ENCODE measurements at places on chromosomes 12 and 14.

DNA sequence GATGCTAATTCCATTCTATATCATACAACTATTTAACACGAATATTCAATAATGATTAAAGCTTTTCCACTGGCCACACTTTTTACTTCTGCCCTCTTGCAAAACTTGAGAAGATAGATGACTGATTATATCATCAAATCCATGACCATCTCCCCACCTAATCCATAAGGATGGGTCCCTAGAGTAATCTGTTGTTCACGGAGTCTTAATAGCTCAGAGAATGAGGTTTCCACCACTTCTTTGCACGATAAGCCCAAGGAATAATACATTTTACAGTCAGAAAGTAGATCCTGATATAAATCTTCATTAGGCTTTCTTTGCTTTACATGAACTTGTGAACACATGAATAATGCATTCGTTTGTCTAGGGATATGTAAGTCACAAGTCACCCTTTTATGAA lies 527.2 kb downstream of the GALC start:
- no peak for DNase-seq

- DNase-seq = no peak
Observed at GRCh38 chr12:46210873-46211439, 57.9 kb downstream of the SLC38A1 start.

DNA sequence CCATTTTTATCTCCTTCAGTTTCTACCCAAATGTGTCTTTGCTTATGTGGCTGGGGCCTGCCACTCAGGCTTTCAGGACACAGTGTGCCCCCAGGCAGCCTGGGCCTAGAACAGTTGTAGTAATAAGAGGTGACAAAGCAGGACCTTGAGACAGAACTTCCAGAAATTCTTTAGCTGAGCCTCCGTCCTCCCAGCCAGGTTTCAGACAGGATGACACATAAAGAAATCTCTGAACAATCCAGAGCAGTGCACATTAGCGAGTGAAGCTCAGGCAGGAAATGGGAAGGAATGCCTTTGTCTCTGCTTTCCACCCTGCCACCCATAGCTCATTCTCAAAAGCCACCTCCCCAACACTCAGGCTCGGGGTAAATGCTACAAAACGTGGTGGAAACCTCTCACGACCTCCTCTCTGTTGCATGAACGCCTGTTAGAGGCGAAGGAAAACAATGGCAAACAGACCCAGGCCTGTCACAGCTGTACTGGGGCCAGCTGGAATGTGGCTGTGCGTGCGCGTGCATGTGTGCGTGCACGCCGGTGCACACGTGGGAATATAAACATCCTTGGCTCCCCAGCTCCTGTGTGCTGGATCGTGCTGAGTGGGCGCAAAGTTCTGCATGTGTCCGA lies 286.7 kb downstream of the ZFP36L1 start:
- no peak for DNase-seq

GRCh38 chr12:11863478-11863906 lies 207.2 kb upstream of the BCL2L14 start:
- DNase-seq = no peak

DNA sequence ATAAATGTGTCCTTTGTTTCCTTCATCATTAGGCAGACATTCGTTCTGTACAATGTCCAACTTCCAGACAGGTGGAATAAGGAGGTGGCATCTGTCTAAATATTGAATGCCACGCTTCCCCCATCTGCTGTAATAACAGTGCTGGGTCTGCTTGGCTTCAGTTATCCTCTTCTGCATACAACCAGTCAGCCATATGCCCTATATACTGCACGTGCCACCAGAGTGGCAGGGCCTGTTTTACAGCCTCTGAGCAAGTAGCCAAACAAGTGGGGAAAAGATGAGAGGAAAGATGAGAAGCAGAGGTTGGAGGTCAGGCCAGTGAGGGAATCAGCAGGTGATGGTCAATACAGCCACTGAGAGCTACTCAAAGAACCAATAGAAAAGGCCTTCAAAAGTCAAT lies 55.4 kb downstream of the OTX2 start:
- DNase-seq = no peak

DNA sequence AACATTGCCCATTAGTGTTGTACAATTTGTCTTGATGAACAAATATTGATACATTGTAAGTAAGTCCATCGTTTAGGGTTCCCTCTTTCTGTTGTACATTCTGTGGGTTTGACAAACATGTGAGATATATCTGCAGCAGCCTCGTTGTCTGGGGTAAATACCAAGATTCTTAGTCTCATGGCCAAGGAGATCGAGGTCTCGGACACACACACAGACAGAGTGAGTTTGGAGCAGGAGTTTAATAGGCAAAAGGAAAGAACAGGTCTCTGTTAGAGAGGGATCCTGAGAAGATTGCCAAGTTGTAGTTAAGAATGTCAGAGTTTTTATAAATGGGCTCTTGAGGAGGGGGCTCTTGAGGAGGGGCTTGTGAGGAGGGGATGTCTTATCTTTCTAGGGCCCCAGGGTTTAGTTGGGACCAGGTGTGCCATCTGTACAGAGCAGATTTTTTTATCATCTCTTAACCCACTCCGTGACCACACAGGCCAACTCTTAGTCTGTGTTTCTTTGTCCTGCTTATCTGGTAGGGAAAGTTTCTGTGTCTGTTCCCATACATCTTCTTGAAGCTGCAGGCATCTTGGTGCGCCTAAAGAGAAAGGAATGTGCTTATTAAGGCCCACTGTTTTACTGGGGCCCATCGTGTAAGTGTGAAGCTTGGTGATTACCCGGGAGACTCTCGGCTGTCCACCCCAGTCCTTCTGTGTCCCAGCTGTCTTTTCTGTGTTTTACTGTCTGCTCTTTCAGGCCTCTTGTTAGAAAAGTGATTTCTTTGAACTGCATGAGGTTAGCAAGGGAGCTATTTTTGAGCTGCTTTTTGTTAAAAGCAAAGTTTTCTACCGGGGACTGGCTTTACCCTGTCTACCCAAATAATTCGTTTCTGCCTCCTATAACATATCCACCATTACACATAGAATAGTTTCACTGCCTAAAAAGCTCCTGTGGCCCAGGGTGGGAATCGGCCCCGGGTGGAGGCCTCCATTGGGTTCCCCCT lies 22.4 kb upstream of the CLEC2D start:
- no peak for DNase-seq

GRCh38 chr12:26271024-26271423 lies 75.7 kb downstream of the SSPN start:
- no peak for DNase-seq

Data from HuH-7 (cell line).